ENCODE measurements at places on chromosomes 1 and 21.
A peak's percentile ranks its signal among the peaks of the same experiment; 100 is the strongest.

DNA sequence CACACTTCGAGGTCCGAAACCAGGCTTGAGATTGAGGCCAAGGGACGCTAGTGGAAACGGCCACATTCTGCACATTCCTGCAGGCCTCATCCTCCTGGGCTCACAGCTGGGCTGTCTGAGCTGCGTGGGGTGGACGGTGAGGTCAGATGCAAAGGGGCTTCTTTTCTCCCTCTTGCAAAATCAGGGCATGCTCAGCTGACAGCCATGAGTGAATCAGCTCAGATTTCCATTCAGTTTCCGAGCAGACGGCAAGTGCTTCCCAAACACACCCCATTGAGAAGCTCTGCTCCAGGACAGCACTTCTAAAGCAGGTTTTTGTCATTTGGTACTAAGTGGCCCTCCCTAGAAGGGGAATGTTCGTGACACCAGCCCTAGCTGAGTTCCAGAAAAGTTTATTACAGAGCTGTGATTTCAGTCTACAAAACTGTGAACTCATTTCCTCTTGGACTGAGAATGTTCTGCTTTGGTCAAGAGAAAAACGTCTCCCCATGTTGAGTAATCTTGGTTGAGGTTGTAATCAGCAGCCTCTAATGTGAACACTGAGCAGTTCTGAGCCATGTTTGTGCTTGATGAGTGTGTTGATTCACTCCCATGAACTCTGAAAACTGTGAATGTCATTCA, 10.0 kb downstream of the PDPN start:
- DNase-seq = peak; percentile 65

GRCh38 chr21:41712201-41712600, 54.7 kb downstream of the RIPK4 start:
- DNase-seq = no peak

- peak; percentile 58 for DNase-seq
Observed at GRCh38 chr1:116855191-116855619, 54.5 kb upstream of the PTGFRN start.

- no peak for DNase-seq
Observed at GRCh38 chr1:15937146-15937545, 38.8 kb downstream of the ZBTB17 start.

DNA sequence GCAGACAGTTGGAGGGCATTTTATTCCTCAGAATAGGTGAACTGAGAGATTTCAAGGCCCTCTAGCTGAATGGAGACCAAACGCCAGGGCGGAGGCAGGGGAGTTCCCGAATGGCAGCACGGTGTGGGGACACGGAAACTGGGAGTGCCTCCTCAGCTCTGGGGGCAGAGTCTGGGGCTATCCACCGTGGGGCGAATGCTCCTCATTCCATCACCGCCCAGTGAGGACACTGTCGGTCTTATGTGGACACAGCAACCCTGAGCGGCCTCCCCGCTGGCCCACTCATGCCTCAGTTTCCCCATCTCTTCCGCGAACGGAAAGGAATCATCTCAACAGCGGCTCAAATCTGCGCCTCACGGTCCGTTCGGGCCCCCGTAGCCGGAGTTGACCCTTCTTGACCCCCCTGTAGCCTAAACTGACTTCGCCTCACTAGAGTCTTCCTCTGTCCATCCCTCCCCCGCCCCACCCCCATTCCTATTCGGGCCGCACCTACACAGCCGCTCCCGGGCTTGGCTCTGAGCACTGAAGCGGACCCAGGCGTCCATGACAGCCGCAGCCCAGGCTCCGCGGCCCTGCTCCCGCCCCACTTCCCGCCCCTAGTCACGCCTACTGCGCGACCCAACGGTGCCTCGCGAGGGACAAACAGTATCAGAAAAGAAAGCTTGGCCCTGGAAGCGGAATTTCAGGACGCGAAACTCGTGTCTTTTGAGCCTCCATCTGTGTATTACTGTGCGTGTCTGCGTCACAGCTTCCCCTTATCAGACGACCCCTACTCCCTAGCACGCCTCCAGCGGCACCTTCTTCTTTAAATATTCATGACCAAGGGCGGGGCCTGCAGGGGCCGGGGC, at the start of gene PEX11B:
Gene PEX11B, minus strand, starts transcription at position 574 of the 848 bp plus-strand sequence. Its CDS starts 29 bp downstream, at position 545.
- DNase-seq = peak; percentile 90

DNA sequence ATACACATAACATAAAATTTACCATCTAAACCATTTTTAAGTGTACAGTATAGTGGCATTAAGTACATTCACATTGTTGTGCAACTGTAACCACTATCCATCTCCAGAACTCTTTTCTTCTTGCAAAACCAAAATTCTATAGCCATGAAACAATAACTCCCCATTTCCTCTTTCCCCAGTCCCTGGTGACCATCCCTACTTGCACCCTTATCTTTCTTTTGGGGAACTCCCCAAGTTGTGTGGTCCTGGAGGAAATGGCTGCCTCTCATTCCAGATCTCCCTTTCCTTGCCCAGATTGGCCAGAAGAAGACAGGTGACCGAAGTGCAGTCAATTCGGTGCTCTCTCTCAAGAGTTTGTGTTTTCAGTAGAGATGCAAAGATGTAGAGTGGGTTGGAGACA, 389.6 kb upstream of the C1orf87 start:
- DNase-seq = no peak

DNA sequence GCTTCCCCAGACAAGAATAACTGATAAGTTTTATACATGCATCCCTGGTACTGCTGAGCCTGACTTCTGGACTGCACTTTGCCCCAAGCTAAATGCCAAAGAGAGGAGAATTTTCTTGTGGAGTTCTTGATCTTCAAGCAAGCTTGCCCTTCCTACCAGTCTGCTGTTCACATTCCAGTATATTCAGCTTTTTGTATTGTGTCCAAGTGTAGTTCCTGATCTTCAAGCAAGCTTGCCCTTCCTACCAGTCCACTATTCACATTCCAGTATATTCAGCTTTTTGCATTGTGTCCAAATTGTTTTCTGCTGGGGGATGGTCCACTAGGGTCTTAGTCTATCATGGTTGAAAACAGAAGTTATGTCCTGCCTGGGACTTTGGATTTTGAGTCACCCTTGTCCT, 894 bp upstream of the TSEN15 start:
- peak; percentile 18 for DNase-seq
